ENCODE measurements at places on chromosomes 4 and X.

- DNase-seq, result no peak
Observed at GRCh38 chrX:9476810-9477575, 12.1 kb downstream of the TBL1X start.

DNA sequence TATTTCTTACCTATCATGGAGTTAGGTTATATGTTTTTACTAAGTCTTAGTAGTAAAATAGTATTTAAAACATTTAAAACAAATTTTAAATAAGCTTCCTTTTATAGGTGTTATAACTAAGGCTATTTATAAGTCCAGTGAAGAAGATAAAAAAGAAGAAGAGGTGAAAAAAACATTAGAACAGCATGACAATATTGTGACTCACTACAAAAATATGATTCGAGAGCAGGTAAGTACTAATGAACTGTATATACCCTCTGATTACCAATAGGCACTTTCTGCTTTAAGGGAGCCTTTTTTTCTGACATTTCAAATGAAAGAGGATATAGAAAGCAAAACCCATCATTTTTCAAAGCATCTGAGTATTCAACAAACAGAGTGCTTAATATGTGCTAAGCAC, 76.6 kb downstream of the USO1 start:
- DNase-seq, result no peak

DNA sequence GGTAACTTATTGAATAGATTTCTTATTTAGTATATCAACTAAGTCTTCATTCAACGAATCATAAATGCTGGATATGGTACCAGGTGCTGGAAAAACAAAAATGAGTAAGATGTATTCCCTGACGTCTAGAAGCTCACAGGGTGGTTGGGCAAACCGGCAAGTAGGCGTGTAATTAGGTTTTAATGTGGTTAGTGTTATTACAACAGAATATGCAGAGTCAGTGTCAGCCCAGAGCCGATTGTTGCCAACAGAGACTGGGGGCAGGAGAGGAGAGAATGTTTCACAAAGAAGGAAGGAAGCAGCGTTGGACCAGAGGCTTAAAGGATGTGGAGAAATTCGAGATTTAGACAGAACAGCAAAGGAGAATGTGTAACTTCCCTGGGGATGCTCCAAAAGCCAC, 111.7 kb downstream of the TENM3 start:
- no peak for DNase-seq

DNA sequence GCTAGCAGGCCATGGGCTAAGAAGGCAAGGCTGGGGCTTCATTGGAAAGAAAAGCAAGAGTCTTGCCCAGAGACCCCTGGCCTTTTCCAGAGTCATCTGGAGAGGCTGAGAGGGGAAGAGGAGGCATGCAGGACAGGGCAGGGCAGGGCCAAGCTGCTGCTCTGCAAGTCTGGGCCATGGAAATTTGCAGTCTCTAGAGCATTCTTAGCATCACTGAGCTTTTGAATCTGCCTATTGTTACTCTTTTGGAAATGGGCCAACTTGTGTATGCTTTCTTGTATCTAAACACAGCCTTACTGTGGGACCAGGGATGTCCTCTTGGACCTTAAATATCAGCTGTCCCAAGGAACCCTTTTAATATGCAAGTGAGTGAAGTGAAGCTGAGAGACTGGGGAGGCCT, 560.5 kb downstream of the MID1IP1 start:
- no peak for DNase-seq

DNA sequence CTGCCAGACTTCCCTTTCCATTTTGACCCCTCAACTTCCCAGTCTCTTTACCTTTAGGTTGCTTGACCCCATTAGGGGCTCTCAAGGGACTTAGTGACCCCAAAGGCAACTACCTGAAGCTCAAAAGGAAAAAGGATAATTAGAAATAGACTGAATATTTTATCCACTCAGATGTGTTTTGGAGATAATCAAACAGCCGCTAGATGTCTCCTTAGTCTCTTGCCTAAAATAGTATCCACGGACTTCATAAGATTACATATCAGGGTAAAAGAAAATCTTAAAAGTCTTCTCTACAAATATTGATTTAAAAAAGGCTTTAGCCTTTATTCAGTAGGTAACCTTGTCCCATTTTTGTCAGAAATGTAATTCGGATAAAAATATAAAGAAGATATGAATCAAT, 21.0 kb upstream of the RHOXF2 start:
- DNase-seq, result no peak

- no peak for DNase-seq
Observed at GRCh38 chr4:23899565-23899964, 9.7 kb upstream of the PPARGC1A start.

- DNase-seq, result no peak
Observed at GRCh38 chr4:19748519-19749479, 502.9 kb upstream of the SLIT2 start.

- no peak for DNase-seq
Observed at GRCh38 chr4:12674184-12674583, 810.0 kb downstream of the RAB28 start.

DNA sequence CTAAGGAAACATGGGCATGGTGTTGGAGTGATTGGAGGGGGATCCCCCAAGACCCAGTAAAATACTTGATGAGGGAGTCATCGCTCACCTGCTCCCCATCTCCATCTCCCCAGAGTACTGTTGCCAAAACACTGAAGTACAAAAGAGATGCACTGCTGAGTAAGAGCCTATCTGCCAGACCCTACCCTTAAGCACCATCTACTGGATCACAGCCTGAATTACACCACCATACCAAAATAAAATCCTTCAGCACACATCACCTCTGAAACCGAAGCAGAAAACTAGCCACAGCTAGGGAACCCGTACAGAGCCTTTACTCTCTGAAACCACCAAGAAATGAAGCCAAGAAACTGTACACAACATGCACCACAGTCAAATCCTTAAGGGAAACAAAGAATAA, 466.3 kb upstream of the ACTRT1 start:
- no peak for DNase-seq

DNA sequence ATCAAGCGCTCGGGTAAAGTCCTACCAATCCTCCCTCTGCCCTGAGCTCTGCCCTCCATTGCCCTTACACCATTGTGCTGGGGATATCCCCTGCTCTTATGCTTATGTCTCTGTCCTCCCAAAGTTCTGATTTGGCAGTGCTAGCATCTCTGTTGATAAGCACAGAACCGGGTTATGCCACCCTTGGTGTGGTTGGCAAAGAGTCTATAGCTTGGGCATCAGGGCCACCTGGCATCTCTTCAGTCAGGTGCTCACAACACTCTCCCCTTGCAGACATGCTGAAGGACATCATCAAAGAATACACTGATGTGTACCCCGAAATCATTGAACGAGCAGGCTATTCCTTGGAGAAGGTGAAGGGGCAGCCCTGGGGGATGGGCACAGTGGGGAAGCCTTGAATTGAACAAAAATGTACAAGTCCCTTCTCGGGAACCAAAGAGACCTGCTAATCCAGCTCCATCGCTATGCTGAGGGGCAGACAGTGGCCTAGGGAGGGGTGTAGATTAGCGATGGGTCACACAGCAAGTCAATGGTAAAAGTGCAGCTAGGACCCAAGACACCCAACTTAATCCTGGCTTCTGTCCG, 3.8 kb downstream of the MAGED2 start:
- no peak for DNase-seq

DNA sequence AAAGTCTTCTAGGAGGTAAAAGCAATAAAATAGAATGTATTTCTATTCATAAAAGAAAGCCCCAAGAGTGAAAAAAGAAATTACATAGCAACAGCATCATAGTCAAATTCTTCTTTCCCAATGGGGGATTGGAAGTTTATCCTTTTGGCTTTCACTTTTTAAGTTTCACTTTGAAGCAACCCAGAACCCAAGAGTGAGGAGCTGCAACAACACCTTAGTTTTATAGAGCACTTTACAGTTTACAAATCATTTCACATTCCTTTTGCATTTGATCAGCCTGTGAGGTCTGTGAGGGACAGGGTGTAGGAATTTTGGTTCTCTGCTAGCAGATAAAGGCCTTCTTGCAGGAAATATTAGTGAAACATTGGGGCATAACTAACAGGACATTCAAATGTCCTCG, 112.0 kb upstream of the NDP start:
- no peak for DNase-seq

- DNase-seq, result no peak
Observed at GRCh38 chr4:17558941-17559708, 17.9 kb upstream of the LAP3 start.

DNA sequence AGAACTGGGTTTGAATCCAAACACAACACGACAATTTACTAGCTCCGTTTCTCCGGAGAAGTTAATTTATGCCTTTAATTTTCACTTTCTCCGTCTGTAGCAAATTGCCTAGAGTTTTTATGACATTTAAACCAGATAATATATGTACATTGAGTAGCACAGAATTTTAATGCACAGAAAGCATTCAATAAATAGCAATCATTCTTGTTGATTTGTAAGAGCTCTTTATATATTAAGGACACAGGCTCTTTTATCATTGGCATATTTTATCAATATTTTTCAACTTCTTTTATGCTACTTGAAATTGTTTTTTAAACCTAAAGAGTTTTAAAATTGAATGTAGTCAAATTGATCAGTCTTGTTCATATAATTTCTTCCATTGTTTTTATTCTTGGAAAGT, 99.6 kb upstream of the PPP2R3B start:
- no peak for DNase-seq

- no peak for DNase-seq
Observed at GRCh38 chr4:7956934-7957656, 17.4 kb upstream of the AFAP1 start.

- no peak for DNase-seq
Observed at GRCh38 chr4:20683766-20684165, 16.5 kb upstream of the PACRGL start.

- DNase-seq, result no peak
Observed at GRCh38 chr4:88753658-88754571, 56.3 kb upstream of the NAP1L5 start.

DNA sequence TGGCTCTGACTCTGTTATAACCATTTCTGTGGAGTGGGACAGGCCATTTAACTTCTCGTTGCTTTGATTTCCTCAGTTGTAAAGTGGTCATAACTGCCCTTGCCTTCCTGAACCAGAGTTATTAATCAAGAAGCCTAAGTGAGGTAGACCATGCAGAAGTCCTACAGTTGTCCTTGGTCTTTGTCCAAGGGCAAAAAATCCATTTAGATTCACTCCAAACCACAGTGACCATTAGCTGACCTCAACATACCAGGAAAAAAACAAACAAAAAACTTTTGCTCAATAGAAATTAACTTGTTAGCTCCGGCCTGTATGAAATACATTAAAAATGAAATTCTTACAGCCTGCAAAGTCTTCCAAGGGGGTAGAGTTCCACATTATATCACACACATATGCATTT, 52.7 kb downstream of the TBC1D9 start:
- no peak for DNase-seq

DNA sequence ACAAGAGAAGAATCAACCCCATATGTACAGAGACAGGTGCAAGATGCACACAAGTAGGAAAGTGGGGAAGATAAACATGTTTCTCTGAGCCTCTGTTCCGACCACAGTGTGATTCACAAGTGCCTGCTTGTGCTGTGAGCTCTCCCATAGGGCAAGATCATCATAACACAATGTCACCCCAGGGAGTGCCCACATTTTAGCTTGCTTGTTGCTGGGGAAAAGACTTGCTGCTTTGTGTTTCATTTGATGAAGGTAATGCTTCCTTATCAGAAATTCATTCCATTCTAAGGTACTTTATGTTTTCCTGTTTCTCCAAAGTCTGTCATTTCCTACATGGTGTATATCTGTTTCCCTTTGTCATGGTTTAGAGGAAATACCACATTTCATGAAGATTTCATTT, 304.5 kb upstream of the DIPK2B start:
- DNase-seq, result no peak

DNA sequence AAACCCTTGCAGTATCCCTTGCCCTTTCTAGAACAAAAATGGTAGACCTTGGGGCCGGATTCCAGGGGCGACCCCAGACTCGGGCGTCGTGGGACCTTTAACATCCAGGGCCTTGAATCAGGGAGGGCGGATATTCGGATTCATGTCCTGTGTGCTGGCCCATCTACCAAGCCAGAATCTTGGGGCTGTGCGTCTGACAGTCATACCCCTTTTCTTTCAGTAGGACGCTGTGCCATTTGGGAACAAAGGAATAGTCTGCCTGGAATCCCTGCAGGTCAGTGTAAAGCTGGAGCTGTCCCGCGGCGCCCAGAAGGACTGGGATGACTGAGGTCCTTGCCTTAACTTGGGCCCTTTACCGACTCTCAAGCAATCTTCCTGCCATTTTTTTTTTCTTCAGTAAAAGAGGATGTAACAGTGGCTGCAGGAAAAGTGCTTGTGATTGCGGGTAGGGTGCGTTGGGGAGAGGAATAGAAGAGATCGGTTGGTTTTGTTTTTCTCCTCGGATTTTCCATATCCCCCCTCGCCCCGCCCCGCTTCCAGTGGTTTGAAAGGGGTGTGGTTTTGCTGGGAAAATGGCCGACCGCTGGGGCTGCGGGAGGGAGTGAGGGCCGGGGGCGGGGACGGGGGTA, 518 bp downstream of the ARMCX1 start:
- DNase-seq, result no peak

DNA sequence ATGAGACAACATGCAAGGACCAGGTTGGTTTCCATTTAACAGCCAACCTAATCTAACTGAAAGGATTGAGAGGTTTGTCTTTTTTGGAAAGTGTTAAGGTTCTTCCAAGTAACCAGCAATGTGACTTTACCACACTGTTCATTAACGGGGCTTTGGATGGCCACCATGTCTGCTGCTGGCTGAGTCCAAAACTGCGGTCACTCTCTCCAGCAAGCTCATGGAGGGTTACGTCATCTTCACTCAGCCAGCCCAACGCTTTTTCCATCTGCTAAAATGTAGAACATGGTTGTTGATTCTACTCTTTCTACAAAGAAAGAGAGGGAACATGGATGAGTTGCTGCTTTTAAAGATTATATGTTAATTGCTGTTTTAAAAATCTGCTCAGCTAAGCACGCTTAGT, 11.0 kb downstream of the PKD2 start:
- DNase-seq, result no peak

DNA sequence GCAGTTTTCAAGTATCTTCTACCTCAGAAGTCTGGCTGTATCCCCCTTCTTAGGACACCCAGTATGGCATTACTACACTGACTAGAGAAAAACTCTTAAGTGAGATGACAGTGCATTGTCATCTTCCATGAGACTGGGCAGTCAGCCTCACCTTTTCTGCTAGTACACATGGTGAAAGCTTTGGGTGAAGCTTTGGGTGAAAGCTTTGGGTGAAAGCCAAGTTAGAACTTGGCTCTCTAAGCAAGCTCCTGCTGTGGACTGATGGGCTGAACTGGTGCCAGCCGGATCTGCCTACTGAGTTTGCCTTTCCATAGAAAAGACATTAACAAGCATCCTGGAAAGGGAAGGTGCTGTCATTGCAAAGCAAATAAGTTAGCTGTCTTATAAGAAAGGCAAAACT, 8.8 kb downstream of the EPHA5 start:
- no peak for DNase-seq

DNA sequence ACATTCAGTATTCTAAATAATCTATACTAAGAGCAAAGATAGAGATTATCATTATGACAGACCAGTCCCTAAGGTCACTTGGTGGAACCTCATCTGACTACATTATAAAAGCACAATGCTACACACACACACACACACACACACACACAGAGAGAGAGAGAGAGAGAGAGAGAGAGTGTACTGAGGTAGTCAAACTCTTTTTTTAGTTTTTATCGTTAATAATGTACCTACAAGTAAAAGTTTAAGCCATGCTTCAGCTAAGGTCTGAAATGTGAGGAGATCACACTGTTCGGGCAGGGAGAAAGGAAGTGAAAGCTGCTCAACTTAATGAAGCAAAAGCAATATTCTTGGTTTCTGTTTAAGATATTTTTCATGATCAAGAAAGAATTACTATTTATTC, 75.8 kb upstream of the CCDC160 start:
- no peak for DNase-seq

- DNase-seq, result no peak
Observed at GRCh38 chrX:32448320-32448719, 763.0 kb downstream of the DMD start.

Measured in stimulated activated CD4-positive, alpha-beta T cell treated with anti-CD3 and anti-CD28 coated beads, Interleukin-1b, Interleukin-23, amount 100 ng/mL, for 4 hours (primary cell).